Right lung (tissue), 10 donors: ENCODE measurements at places on chromosomes 2 and 18.

- DNase-seq = no peak
These were observed 129.5 kb downstream of the SMAD7 start for GRCh38 chr18:48821251-48821590.

GRCh38 chr18:74299746-74300145 lies 8.0 kb upstream of the CYB5A start:
- no peak for DNase-seq

- DNase-seq = peak; percentile 55
These were observed 73.5 kb downstream of the KCNF1 start for GRCh38 chr2:10985260-10985659.

DNA sequence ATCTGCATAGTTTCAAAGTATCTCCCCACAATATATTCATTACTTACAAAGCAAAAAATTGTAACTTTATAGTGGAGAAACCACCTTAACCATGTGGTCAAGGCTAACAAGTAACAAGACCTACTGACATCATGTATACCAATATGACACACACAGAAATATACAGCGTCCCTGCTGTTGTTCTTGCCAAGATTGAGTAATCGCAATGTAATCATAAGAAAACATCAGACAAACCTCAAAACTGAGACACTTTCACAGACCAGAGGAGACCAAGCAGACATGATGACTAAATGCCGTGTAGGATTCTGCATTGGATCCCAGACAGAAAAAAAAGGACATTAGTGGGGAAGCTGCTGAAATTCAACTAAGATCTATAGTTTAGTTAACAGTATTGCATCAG lies 123.0 kb downstream of the ACAA2 start:
- DNase-seq = no peak

GRCh38 chr18:59416818-59417217 lies 57.8 kb upstream of the LMAN1 start:
- no peak for DNase-seq

- DNase-seq = no peak
These were observed 80.3 kb upstream of the GRB14 start for GRCh38 chr2:164701565-164701964.

GRCh38 chr18:30684825-30685481 lies 357.6 kb downstream of the DSC3 start:
- DNase-seq = no peak

GRCh38 chr2:155298001-155298400 lies 599.5 kb downstream of the KCNJ3 start:
- DNase-seq = no peak

DNA sequence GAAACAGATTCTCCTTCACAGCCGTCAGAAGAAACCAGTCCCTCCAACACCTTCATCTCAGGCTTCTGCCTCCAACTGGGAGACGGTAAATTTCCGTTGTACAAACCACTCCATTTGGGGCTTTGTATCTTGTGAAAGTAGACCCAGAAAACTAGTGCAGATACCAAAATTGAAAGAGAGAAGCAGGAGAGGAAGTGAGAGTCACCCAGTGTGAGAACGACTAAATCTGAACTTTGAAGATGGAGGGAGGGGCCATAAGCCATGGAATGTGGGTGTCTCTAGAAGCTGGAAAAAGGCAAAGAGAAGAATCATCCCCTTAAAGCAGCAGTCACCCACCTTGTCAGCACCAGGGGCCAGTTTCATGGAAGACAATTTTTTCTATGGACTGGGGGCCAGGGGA lies 88.3 kb upstream of the LRATD1 start:
- no peak for DNase-seq

DNA sequence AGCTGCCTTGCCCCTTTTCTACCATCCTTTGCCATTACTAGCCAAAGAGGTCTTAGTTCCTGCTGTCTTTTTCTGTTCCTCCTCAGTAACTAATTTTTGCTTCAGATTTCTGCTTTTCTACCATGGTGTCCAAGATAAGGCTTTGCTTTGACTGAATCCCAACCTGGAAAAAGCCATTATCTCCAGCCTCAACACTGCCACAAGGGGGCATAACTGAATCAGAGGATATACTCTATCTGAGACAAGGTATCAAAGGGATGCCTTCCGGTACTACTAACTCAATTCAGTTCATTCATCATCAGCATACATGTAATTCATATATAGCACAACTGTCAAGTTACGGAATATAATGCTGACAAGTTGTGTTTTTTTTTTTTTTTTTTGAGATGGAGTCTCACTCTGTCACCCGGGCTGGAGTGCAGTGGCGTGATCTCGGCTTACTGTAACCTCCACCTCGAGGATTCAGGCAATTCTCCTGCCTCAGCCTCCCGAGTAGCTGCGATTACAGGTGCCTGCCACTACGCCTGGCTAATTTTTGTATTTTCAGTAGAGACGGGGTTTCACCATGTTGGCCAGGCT lies 11.4 kb downstream of the OSGEPL1 start:
- no peak for DNase-seq

GRCh38 chr2:236847538-236848263 lies 238.0 kb upstream of the COPS8 start:
- no peak for DNase-seq

DNA sequence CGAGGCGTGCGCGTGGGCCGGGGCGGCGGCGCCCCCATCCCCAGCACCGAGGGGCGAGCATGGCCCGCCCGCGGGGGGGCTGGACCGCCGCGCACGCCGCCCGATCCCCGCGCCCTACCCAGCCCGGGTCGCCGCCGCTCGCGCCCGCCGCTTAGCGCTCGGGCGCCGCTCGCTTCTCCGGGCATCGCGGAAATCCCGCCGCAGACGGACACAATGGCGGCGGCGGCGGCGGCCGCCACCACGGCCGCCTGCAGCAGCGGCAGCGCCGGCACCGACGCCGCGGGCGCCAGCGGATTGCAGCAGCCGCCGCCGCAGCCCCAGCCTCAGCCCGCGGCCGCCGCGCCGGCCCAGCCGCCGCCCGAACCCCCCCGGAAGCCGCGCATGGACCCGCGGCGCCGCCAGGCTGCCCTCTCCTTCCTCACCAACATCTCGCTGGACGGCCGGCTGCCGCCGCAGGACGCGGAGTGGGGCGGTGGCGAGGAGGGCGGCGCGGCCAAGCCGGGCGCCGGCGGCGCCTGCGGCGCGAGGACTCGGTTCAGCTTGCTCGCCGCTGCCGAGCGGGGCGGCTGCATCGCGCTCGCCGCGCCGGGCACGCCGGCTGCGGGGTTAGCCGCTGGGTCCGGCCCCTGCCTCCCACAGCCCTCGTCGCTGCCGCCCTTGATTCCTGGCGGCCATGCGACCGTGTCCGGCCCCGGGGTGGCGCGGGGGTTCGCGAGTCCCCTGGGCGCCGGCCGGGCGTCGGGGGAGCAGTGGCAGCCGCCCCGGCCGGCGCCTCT lies 453 bp downstream of the CABLES1 start:
- no peak for DNase-seq

- DNase-seq = no peak
These were observed 23.5 kb upstream of the TMEM178A start for GRCh38 chr2:39642051-39642718.

DNA sequence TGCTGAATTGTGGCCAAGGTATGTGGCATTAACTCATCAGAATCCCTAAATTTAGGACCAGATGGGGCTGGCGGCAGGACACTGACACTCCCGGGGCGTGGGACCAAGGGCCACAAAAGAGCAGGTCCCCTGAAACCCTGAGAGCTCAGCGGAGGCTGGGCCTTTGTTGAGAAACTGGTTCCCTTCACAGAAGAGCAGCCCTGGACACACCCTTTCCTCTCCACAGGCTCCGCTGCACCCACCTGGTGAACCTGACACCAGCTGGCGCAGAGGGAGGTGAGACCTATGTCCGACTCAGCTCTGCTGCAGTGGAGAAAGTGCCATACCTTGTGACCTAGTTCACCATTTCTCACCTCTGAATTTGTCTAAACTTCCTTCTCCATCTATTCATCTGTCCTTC lies 119.5 kb downstream of the RTP5 start:
- peak; percentile 27 for DNase-seq

GRCh38 chr2:14194233-14194632 lies 438.3 kb upstream of the LRATD1 start:
- no peak for DNase-seq
